ENCODE measurements at places on chromosomes 7 and 10.
A peak's percentile ranks its signal among the peaks of the same experiment; 100 is the strongest.

GRCh38 chr10:13382703-13383398 lies 34.8 kb upstream of the SEPHS1 start:
- DNase-seq: no peak

DNA sequence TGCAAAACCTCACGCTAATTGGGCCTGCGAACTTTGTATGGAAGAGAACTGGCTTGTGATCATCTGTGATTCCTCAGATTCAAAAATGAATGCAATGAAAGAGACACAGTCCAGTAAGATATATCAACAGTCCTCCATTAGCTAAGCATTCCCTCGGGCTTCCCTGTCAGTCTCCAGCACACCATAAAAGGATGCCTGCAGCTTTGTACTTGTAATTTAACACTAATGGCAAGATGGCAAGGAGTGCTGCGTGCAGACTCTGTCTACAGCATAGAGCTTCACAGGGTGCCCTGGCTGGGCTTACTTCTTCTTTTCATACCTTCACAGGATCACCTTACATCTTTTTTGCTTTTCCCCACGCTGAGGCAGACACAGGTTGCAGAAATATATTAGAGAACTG lies 200.0 kb downstream of the GFRA1 start:
- DNase-seq: no peak

DNA sequence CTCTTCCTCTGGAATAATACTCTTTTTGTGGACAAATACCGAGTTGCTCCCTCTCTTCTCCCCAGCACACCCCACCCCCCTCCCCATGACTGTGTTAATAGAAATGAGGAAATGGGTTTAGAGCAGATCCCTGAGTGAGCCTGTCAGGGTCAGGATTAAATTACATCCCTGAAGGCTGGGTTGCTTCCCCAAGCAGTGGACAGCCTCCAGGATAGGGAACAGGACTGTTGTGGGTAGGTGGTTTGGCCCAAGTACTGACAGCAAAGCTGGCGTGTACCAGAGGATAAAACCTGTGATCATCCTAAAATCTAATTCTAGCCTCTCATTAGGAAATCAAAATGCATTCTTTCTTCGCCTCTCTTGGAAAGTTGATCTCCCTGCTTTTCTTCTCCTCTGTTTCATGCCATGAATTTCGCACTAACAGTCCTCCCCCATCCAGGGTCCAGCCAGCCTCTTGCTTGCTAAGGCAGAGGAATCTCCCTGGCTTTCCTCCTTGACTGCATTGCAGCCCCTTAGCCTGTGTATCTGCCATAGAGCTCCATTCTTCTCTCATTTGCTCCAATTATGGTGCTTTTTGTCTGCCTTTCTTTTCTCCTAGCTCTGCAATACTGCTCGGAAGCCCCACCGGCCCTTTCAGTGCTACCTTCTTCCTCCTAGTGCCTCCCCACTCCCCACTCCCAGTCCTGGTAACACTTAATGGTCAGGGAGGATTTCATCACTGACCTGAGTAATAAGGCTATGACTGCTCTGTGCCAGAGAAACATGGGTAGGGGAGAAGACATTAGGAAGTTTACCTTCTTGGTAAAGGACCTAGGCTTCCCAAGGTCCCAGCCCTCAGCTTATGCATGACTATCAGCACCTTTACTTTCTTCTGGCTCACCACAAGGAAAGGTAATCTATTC lies 8.4 kb downstream of the LRRC4 start:
- DNase-seq: no peak

DNA sequence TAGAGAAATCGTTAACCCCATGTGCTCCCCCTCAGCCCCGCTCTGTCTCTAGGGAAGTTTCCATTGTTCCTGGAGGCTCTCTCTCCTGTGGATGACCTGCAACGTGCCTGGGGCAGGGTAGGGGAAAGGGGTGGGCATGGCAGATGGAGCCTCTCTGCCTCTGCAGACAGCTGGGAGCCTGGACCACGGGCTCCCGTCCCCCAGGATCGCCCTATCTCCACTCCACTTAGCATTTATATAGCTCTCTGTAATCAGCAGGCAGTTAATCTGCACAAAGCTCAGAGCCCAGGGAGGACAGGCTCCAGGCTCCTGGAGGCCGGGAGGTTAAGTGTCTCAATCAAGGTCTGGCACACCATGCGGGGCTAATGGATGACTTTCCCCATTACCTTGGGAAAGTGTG lies 369.7 kb downstream of the PLXNA4 start:
- no peak for DNase-seq

GRCh38 chr7:47653550-47654411 lies 71.9 kb upstream of the TNS3 start:
- no peak for DNase-seq

DNA sequence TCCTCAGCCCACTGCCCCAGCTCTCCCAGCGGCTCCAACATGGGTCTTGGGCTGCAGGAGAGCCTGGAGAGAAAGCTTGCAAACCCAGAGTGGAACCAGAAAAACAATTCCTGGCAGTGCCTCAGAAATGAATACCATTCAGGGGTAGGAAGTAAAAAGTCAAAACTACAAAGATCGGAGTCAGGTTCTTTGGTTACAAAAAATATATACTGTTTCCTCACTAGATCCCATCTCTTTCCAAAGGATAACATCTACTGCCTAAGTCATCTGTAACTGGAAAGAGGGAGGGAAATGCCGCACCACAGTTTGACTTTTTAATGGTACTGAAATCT lies 14.9 kb downstream of the CREB3L2 start:
- no peak for DNase-seq

DNA sequence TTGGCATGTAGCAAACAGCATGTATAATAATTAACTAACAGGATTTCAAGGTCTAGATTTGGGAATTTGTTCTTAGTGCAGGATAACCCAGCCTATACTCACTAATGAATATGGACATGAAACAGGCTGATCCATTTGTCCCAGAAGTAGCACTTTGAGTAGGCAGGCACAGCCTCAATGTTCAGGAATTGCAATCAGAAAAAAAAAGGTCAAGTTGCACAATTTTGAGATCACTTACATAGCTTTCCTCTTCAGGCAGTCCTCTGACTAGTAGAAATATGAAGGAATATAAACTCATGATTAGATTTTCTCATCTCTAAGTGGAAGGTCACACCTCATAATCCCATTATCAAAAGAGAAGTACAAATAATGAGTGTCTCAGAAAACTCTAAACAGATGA lies 921.4 kb upstream of the CELF2 start:
- no peak for DNase-seq

DNA sequence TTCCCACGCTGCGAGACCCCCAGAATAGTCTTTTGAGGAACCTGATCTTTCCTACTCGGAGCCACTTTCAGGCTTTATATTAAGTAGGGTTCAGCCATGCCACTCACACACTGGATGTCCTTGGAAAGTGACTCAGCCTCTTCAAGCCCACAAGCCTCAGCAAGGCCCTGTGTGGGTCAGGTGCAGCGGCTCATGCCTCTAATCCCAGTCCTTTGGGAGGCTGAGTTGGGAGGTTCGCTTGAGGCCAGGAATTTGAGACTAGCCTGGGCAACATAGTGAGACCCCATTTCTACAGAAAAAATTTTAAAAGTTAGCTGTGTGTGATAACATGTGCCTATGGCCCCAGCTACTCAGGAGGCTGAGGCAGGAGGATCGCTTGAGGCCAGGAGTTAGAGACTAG lies 119.7 kb upstream of the TNRC18 start:
- DNase-seq: no peak

DNA sequence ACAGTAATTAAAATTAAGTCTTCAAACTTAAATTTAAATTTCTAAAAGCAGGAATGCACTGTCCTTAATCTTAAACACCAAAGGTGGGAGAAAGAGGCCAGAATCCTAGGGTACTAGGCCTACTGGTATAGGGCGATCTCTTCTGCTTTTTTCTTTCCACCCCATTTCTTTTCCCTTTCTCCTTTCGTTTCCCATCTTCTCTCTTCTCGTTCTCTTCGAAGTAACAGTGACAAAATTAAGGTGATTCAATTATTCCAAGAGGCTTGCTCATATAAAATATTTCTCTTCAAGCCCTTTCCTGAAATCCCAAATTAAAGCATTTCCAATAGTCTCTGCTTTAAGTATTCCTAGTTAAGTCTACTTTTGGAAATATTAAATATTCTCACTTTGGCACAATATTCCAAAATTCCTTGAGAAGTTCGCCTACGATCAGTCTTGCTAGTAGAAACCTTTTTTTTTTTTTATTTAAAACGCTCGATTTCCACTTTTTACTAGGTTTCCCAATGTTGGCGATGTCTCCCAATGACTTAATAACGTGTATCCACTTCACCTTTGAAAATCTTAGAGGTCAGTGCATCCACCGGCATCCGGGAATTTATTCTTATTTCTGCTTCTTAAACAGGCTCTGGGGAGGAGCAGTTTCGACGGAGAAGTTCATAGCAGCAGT lies 765 bp upstream of the LCOR start:
- no peak for DNase-seq

DNA sequence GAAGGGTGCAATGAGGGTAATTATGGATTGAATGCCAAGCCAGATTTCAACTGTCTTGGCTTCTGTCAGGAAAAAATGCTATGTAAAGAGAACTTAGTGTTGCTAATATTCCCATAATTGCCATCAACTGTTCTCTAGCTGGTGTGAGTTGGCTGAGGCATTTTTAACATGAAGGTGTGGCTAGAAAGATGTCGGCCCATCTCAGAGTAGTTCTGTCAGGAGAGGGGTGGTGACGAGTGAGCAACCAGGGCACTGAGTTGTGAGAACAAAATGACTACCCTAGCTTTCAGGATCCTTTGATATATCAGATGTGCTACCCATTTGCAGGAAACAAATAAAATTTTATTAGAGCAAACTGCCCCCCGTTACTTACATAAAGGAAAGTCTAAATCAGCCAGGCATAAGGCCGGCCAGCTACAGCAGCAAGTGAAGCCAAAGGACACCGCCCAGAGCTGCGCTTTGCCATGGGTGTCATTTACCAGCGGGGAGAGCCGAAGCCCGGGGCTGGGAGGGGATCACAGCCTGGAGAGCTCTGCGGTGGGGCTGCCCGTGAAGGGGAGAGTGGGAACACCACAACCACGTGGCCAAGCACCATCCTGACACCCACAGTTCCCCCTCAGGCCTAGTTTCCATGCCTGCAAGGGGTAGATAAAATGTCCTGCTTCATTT lies 141.4 kb downstream of the ICA1 start:
- DNase-seq: no peak

GRCh38 chr10:14382531-14382930 lies 51.8 kb upstream of the FRMD4A start:
- DNase-seq: no peak

DNA sequence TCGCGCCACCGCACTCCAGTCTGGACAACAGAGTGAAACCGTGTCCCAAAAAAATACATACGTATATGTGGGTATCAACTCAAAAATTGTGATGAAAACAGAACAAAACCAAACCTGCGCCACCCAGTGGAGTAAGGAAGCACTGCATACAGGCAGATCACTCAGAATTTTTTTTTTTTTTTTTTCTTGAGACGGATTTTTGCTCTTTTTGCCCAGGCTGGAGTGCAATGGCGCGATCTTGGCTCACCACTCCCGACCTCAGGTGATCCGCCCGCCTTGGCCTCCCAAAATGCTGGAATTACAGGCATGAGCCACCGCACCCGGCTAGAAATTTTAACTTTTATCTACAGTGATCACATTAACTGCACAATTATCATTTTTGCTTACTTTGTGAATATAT lies 9.1 kb upstream of the TMEM236 start:
- DNase-seq: peak; percentile 22

GRCh38 chr10:14798636-14799035 lies 23.9 kb upstream of the FAM107B start:
- no peak for DNase-seq

DNA sequence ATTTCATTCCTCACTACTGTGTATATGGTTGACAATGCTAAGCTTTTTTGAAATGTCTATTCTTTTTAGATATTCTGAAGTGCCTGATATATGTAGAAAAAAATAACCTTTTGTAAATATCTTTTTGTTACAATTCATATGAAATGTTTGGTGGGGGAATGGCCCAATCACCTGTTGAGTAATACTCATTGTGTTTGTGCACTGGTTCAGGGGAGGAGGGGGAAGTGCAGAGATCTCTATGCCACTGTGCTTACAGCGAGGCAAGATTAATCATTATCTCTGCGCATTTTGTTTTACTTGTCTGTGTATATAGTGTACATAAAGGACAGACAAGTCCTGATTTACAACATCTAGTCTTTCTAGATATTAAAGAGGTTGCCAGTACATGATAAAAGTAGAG lies 25.2 kb downstream of the NUP42 start:
- no peak for DNase-seq

GRCh38 chr7:64872351-64873154 lies 30.5 kb upstream of the ZNF273 start:
- no peak for DNase-seq

DNA sequence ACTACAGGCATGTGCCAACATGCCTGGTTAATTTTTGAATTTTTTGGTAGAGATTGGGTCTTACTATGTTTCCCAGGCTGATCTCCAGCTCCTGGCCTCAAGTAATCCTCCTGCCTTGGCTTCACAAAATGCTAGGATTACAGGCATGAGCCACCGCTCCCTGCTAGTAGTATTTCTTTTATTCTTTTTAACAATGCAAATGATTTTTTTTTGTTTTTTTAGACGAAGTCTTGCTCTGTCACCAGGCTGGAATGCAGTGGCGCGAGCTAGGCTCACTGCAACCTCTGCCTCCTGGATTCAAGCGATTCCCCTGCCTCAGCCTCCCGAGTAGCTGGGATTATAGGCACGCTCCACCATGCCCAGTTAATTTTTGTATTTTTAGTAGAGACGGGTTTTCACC lies 58.1 kb downstream of the SVIL start:
- DNase-seq: no peak

GRCh38 chr7:143905509-143905908 lies 3.5 kb upstream of the TCAF1 start:
- DNase-seq: no peak

DNA sequence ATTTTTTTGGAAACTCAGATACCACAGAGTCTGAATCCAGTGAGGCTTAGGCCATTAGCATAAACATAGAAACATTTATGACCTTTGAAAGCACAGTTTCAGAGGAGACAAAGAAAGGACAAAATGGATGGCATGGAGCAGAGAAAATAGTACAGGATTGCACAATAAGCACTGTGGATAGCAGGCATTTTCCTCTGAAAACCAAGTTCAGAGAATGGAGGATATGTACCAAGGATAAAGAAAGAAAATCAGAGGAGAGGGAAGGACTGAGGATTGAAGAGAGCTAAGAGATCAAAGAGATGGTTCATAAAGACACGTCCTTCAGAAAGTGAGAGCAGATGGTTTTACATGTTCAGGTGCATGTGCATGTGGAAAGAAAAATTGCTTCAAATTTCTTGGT lies 707.2 kb upstream of the CELF2 start:
- DNase-seq: no peak

DNA sequence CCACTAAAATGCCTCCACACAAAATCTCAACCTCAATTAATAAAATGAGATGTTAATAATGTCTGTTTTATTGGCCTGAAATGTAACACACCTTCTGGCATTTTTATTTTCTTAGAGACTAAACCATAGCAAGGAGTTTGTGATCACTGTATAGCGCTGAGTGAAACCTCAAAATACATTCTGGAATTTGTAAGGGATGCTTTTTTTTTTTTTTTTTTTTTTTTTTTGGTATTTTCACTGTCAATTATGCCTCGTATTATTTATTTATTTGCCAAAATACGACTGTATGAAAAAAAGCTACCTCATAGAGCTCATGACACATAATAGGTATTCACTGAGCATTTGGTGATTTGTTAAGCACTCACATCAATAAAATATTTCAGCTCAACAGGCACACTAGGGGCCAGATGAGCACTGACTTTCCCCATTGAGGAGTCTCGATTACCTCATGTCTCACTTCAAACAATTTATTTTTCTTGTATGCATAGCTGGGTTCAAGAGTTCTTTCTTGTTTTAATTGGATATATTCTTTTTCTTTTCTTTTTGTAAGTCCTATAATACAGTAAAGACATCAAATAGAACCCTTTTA lies 36.5 kb downstream of the SEMA3C start:
- DNase-seq: no peak

- DNase-seq: no peak
Observed at GRCh38 chr7:13743226-13743625, 246.2 kb downstream of the ETV1 start.

Data from effector memory CD4-positive, alpha-beta T cell (primary cell).